ENCODE measurements at places on chromosomes 13 and 19. TPM values are rescaled to one million over a fixed set of nuclear protein-coding genes. Genes with fewer than 3 reads are reported as not detected.

DNA sequence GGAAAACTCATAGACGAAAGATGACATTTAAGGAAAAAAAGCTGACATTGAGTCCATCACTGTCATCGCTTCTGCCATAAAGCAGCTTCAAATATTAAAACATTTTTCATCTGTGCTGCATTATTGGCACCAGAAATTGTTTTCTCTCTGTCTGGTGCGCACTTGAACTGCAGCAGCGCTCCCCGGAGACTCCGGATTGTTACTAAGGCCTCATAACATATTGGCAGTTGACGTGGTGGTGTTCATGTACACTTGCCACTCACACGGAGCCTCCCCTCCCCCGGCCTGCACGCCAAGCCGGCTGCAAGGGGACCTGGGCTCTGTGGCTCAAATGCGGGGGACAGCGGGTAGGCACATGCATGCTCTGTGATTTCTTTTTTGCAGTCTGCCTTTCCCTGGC, 203.2 kb downstream of the TSHZ3 start:
- DNase-seq: no peak

GRCh38 chr13:75946536-75947284, 310.6 kb downstream of the LMO7 start:
- peak; percentile 23 for DNase-seq

DNA sequence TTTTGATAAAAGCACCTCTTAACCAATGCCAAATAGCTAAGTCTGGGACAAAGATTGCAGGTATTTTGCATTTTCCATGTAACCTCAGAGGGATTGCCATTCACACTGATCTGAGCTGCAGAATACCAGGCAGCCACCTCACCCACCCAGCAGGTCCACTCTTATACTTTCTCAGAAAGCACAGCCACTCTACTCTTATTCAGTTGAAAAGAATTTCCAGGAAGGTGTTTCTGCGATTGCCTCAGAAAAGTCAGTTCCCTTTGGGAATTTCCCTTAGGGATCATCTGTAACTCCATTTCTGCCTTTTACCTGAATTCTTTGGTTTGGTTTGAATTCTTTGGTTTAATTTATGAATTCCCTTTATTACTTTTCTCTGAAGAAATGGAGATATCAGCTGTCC, 904 bp upstream of the ALOX5AP start:
- no peak for DNase-seq

- DNase-seq: no peak
Measured at GRCh38 chr13:66207610-66208009, 1022.5 kb downstream of the PCDH9 start.

Gene ATP7B
- 4.9 TPM for total RNA-seq

Gene DNAAF3
- total RNA-seq: 0.87 TPM

Gene ZFP36
- total RNA-seq: 53.0 TPM

Data from left ventricle myocardium superior (tissue), 1 donor.